ENCODE measurements at places on chromosomes 5 and 9.

DNA sequence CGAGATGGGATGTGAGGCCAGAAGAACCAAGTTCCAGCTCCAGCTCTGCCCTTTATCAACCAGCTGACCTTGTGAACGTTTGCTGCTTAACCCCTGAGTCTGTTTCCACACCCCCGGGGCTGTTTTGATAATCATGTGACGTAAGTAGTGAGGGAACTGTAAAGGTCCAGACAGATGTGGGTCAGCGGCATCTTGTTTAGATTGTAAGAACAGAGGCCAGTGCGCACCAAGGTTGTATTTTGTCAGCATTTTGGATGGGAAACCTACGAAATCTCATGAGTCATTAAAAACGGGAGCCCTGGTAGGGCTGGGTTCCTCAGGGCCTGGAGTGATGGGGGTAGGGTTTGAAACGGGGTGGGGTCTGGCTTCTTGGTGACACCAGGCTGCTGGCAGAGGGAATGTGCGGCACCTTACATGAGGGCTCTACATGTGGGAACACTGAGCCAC, 13.8 kb upstream of the COL15A1 start:
- no peak for DNase-seq

- DNase-seq: no peak
Measured at GRCh38 chr5:197892-198489, 6.7 kb downstream of the LRRC14B start.

DNA sequence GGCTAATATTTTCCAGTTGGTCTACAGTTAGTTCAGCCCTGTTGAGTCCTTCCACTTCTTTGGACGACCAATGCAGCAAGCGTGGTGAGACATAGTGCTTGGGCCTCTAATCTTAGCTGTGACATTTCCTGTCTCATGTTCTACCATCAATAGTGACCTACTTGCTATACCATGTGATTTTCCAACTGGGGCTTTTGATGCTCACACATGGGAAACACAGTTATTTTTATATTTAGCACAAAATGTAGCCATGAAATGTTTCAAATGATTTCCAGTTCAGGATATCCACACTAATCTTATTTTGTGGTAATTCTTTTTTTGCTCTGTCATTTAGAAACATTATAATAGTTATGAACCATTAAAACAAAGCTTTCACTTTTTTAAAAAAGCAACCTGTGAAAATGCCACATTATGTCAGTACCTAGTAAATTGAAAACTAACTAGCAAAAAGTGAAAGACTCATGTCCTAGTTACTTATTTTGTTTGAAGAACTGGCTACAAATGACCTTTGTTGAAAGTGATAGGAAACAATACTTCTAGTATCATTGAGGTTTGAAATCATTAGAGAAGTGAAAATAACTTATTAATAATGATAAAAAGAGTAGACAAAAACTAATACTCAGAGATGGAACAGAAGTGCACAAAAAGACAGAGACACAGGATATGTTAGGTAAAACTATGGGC, 18.3 kb downstream of the MARCHF3 start:
- peak; percentile 30 for DNase-seq

- no peak for DNase-seq
Measured at GRCh38 chr5:16866273-16866672, 69.8 kb downstream of the MYO10 start.

GRCh38 chr5:16304846-16305245, 125.3 kb upstream of the MARCHF11 start:
- no peak for DNase-seq

- no peak for DNase-seq
Measured at GRCh38 chr5:160075073-160075472, 44.2 kb downstream of the PWWP2A start.

DNA sequence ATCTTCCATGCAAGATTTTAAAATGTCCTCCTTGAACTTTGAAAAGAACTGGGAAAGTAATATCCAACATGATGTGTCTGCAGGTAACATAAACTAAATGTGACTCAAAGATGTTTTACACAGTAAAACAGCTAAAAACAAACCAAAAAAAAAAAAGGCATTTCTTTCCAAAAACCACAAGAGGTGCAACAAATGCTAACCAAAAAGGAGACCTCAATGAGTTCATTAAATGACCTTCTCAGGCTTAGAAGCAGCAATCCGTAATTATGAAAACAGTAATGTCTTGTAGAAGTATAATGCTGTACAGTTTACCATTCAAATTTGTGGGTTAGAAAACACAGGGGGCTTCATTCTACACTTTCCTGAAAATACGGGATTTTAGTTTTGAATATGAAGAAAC, 2.5 kb downstream of the RNF145 start:
- DNase-seq: no peak

GRCh38 chr9:34962546-34962945, 4.5 kb downstream of the PHF24 start:
- DNase-seq: no peak

DNA sequence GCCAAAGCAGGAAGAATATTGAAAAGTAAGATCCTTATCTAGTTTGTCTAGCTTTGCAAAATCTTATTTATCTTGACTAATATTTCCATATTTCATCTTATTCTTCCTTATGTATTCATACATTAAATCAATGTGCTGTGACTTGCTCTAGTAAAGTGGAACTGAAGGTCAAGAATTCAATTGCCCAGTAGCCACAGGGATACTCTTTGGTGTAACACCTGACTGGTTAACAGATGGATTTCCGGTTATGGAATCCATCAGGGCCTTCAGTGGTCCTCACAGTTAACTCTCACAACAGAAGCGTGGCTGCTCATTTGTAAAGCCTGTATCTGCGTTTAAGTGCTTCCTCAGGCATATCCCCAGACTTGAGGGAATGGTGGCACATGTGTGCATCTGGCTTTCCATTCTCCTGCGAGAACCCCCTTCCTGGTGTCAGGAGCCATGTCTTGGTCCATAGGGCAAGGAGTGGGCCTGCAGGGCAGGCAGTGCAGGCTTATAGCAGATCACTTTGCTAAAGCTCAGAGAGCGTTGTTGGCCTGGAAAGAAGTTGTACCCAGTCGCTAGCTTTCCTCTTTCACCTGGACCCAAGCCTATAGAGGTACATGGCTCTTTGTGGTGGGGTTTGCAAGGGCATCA, 99.2 kb downstream of the HSPA4 start:
- DNase-seq: no peak

DNA sequence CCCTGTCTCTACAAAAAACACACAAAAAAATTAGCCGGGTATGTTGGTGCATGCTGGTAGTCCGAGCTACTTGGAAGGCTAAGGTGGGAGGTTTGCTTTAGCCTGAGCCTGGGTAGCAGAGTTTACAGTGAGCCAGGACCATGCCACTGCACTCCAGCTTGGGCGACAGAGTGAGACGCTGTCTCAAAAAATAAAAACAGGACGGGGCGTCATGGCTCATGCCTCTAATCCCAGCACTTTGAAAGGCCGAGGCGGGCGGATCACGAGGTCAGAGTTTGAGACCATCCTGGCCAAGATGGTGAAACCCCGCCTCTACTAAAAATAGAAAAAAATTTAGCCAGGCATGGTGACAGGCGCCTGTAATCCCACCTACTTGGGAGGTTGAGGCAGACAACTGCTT, 40.3 kb downstream of the UBE2D2 start:
- DNase-seq: no peak

DNA sequence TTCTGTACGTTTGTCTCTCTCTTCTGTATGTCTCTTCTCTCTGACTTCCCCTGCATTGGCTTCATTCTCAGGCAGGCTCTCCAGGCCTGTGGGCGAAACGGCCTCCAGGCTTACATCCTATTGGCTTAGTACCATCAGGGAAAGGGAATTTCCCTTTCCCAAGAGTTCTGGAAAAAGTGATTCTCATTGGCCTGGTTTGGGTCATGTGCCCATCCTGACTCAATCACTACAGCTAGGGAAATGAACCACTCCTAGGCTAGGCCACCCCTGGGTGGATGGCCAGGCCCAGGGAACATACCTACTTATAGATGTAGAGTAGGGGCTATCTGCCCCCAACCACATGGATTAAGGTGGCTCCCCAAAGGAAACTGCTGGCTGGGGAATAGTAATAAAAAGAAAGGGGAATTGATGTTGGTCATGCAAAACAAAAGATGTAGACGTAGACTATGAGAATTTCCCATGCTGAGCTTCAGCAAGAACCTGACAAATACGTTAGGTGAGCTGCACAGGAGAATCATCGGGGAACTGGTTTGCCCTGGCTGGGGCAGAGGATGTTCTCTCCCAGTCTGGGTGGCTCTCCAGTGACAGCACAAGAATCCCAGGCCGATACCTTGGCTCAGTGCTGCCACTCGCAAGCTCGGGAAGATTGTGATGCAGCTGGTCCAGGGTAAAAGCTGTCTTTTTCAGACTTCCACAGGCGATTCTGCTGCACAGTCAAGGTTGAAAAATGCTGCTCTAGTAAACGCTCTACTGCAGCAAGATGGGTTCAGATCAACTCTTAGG, 3.7 kb upstream of the EGR1 start:
- no peak for DNase-seq

- DNase-seq: no peak
Measured at GRCh38 chr9:30301271-30301963, 2083.0 kb upstream of the ACO1 start.

DNA sequence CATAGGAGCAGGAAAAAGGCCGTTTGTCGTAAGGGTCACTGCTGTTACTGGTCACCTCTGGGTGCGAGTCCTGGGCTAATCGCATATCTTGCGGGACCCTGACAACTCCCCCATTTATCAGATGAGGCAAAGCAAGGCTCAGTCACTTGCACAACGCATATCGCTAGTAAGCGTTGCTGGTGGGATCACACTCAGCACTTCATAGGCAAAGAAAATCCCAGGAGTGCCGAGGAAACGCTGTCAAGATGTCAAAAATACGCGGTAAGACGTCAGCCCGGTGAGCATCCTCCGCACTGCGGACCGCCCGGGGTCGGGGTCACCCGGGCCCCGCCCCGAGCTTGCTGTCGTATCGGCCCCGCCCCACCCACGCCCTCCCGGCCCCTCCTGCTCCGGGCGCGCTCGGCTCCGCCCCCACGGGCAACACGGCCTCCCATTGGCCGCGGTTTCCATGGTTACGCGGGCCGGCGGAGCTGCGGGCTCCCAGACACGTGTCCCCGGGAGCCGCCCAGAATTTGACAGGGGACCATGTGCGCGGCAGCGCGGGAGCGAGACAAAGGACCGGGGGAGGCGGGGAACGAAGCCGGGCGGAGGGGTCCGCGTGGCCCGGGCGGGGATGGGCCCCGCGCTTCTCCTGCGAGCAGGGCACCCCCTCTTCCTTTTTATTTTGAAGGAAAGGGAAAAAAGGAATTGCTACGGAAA, 80.2 kb upstream of the IER5L start:
- DNase-seq: no peak

DNA sequence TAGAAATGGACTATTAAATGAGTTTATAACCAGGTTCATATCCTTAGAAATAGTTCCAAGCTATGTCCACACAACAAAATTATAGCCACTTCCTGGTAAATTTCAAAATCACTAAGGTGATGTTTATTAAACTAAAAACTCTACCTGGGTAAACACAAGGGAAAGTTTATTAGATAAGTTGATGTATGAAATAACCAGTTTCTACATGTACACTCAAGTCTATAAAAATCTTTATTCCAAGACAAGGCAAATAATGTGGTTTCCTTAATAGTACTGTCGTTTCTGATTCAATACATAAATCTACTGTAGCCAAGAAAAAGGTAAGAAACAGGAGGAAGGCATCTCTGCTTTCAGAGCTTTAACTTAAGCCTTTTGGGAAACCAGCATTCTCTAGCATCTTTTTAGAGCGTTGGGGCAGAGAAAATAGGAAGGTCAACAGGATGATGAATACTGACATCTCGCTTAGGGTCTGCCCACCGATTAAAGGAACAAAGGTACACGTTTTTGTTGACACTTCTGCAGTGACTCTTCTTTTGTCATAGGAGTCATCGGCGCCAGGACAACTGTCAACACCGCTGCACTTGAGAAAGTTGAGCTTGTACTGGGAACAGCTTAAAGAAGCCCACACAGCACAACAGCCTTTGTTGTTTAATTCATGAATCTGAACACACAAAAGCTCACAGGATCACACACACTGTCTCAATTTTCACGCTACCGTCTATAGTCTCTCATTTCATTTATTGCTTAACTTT, 513.6 kb downstream of the SLCO4C1 start:
- no peak for DNase-seq

GRCh38 chr5:116681334-116682013, 106.9 kb upstream of the SEMA6A start:
- DNase-seq: peak; percentile 65

GRCh38 chr5:30347858-30348257, 845.6 kb upstream of the CDH6 start:
- no peak for DNase-seq

DNA sequence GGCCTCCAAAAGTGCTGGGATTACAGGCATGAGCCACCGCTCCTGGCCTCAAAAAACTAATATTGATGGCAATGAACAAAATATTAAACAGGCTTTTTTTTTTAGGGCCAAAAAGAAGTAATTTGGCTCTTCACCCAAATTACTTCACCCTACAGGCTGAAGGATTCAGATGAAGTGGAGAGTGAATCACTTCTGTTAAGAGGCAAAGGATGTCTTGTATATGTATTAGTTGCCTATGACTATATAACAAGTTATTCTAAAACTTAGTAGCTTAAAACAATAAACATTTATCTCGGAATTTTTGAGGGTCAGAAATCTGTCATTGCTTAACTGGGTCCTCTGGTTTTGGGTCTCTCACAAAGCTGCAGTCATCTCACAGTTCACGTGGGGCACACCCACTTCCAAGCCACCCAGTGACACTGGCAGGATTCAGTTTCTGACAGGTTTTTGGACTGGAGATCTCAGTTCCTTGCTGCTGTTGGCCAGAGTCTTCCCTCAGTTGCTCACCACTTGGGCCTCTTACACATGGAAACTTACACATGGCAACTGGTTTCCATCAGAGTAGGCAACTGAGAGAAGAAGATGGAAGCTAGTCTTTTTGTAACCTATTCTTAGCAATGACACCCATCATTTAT, 66.7 kb downstream of the IQGAP2 start:
- DNase-seq: no peak

- DNase-seq: peak; percentile 61
Measured at GRCh38 chr5:168583742-168584482, 4.7 kb upstream of the PANK3 start.

DNA sequence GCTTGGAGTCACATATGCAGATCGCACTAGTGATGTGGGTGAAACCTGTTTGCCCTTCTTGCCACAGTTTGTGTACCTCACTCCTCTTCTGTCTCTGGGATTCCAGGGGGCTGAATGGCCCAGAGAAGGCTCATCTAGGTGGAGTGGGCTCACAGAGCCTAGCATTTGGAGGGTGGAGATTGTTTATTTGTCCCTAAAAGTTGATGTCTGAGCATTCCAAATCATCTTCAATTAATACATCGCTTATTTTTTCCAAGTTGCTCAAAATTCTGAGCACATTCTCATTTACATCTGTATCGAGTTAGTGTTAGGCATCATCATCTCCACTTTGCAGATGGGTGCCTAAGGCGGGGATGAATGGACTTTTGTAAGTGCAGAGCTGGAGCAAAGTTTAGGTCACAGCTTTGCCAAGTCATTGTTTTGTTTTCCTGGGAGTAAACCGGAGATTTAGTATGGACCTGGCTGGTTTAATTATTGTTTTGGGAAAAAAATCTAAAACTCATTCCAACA, 2.0 kb downstream of the ABL1 start:
- no peak for DNase-seq

DNA sequence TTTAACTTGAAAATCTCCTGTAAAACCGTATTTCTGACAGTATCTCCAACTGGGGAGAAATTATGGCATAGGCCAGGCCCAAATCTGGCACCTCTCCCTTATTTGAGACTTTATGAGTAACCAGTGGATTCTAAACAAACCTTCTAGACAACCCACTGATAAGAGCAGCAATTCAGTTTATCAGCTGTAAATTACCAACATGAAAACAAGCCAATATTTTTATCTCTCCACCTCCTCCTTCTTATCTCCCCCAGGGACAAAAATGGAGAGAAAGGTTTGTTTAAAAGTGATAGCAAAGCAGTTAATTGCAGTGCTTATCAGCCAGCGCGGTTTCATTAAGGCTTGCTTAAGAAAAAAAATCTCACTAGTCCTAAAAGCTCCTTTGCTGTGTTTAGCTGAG, 53.8 kb downstream of the KCNV2 start:
- DNase-seq: no peak
